ENCODE measurements at places on chromosomes 5 and 9.

GRCh38 chr5:76221311-76221710 is 138.1 kb downstream of the SV2C start:
- no peak for DNase-seq

GRCh38 chr9:129697656-129698253 is 32.3 kb downstream of the PRRX2 start:
- no peak for DNase-seq

DNA sequence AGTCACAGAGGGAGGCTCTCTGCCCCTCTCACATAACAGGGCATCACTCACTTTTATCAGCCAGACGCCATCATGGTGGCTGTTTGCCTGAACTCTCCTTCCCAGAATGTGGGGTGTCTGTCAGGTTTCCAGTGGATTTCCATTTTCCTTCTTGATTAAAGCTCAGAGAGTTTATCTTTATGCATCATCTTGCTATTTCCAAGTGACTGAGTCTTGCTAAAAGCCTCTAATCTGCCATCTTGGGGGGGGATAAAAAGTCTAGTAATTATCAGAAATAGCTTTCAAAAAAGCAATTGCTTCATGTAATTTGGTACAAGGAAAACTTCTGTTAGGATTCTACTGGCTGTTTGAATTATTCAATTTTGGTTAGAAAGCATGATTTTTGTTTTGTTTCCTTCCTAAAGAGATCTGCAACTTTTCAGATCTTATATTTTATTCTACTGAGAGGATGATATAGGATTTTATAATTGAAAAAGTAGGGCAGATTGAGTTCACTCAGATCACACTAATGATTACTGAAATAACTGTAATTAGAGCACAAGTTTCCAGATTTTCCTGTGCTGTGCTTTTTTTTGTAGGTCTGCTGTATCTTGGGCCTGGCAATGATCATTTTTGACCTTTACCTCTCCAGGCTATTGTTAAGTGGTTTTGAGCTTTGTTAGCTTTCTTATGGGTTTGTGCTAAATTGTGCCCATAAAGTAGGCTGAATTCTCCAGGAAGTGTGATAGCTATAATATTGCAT is 661.5 kb downstream of the TLE4 start:
- no peak for DNase-seq

- DNase-seq, result no peak
These were observed 116.1 kb upstream of the IRX4 start for GRCh38 chr5:1998716-1999317.

DNA sequence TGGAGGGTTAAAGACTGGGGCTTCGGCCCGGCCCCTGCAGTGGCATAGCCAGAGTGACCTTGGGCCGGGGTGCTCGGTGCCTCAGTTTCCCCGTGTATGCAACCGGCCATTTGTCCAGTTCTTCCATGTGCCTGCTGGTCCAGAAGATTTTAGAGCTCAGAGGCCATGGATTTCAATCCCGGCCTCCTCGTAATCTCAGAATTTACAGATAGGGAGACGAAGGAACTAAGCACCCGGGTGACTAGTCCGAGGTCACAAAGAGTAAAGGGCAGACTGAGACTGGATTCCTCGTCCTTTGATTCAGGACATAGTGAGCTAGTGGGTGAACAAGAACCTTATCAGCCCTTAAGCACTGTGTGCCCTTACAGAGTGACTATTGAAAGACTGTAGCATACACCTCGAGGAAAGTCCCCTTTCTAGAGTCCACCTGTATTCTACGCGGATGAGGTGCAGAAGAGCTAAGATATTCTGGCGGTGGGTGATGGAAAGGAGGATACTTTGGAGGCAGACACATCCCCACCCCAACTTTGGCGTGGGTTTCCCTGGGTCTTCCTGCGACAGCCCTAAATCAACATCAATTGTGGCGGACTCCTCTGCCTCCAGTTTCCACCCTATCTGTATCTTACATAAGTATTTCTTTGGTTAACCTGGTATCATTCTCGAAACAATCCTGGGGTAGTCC is 597 bp downstream of the SLC31A1 start:
- no peak for DNase-seq

- no peak for DNase-seq
These were observed 34.9 kb upstream of the RPS23 start for GRCh38 chr5:82313016-82313415.

- no peak for DNase-seq
These were observed 10.1 kb downstream of the TLR4 start for GRCh38 chr9:117714282-117714681.

DNA sequence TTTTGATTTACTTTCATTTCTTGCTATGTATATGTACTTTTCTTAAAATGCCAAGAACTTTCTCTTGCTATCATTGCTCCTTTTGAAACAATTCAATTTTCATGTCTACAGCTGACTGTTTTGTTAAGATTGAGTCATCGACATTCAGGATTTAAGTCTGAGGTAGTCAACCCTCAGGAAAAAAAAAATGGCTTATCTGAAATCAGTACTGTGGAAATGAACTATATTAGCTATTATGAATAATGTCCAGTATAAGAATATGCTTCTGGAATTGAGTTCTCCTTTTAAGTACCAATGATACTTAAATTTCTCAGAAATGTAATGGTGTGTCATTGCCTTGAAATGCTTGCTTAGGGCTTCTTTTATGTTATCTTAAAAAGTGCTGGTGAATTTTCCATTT is 37.9 kb downstream of the TNFAIP8 start:
- DNase-seq, result no peak

DNA sequence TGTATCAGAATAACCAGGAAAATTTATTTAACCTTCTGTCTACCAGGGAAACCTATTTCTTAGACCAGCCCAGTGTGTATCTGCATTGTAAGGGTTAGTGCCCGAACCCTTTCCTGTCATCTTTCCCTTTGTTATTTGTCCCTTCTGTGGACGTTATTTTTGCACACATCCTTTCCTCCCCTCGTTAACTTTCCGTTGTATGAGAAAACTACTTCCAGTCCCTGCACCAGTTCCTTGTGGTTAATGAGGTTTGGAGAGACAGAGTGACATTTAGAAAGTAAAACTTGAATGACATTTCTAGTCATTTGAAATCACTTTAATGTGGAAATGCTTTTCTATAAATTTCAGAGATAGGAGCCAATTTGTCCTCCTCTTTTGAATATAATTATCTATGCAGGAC is 4.3 kb upstream of the IFNB1 start:
- DNase-seq, result no peak

DNA sequence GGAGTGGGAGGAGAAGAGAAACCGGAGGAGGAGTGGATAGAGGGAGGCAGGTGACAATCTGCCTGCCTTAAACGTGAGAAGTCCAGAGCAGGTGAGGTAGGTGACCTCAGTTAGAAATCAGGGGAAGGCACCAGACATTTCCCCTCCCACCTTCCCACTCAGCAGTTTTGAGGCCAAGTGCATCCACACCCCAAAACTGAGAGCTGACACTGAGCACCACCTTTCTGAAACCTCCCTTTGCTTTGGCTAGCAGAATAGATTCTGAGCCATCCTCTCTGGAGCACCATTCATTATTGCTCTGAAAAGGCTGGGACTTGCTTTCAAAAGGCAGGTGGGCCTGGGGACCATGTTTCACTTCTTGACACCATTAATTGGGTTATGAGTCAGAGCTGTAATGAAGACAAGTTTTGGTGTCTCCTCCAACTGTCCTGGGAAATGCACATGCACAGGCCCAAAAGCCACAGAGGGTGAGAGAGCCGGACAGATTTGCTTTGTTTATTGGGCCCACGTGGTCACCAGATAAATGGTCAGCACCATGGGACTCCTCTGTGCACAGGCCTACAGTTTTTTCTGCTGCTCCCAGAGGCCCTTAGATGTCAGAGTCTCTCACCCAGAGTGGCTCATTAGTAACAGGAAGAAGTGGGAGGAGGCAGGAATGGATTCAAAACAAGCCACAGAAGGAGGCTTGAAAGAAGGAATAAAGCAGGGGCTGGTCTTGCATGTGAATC is 314.7 kb downstream of the TLE1 start:
- no peak for DNase-seq

- peak; percentile 9 for DNase-seq
These were observed 441.8 kb upstream of the TLE4 start for GRCh38 chr9:79129865-79130480.

- no peak for DNase-seq
These were observed 553.2 kb downstream of the MAT2B start for GRCh38 chr5:164058621-164059020.

GRCh38 chr9:32665101-32665500 is 29.6 kb upstream of the TAF1L start:
- DNase-seq, result no peak

GRCh38 chr5:1948663-1949191 is 66.0 kb upstream of the IRX4 start:
- no peak for DNase-seq

GRCh38 chr5:142735323-142736246 is 34.6 kb upstream of the ARHGAP26 start:
- DNase-seq, result no peak

Measured in iPS DF 6.9 (cell line).